ENCODE measurements at places on chromosomes 3 and 15. TPM values are rescaled to one million over a fixed set of nuclear protein-coding genes. Genes with fewer than 3 reads are reported as not detected.

GRCh38 chr15:49435174-49435573 is 12.1 kb downstream of the FGF7 start:
- H3K27me3 ChIP-seq, result peaks cover 7% of the 10 kb centered on the region
- DNase-seq, result no peak
- H3K4me1 ChIP-seq, result no peaks in the 10 kb centered on the region
- no peaks in the 10 kb centered on the region for H3K36me3 ChIP-seq
- no peak overlapping the region for H3K4me3 ChIP-seq
- no peak overlapping the region for H3K27ac ChIP-seq

Gene GALNT15
- not detected for total RNA-seq

DNA sequence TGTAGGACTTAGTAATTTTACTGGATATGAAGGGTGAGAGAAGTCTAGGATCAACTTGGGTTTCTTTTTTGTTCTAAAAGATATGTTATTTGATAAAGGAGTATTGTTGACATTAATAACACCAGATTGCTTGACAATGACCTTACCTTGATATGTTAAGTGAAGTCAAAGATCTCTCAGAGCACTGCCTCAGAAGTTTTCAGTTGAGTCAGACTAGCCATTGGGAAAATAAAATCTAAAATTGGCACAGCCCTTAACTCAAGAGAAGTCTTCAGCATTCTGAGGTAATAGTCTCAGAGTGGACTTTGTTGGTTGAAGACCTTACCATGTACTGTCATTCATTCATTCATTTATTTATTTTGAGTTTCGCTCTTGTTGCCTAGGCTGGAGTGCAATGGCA is 22.4 kb upstream of the ZNF609 start:
- H3K36me3 ChIP-seq, result peaks cover 33% of the 10 kb centered on the region
- peaks cover 33% of the 10 kb centered on the region for H3K4me1 ChIP-seq
- H3K27ac ChIP-seq, result peak overlapping the region; percentile 21
- no peak overlapping the region for H3K4me3 ChIP-seq
- H3K27me3 ChIP-seq, result no peaks in the 10 kb centered on the region

DNA sequence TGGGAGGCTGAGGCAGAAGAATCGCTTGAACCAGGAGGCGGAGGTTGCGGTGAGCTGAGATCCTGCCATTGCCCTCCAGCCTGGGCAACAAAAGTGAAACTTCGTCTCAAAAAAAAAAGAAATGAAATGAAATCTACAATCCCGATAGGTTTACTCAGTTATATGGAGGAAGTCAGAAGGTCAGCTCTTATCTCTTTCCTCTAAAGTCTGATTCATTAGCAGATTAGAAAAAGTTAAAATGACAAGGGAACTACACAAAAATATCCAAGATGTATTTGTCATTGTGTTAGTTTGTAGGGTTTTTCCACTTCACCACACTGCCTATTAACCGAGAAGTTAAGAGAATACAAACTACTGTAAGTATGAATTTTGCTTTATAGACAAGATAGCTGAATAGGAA is 420.6 kb downstream of the SHQ1 start:
- no peaks in the 10 kb centered on the region for H3K27me3 ChIP-seq
- no peak overlapping the region for H3K4me3 ChIP-seq
- H3K36me3 ChIP-seq, result peaks cover 25% of the 10 kb centered on the region
- no peak for DNase-seq

- no peak overlapping the region for H3K4me3 ChIP-seq
- no peak overlapping the region for H3K27ac ChIP-seq
- no peaks in the 10 kb centered on the region for H3K27me3 ChIP-seq
- DNase-seq, result no peak
These were observed 263.8 kb downstream of the TBC1D5 start for GRCh38 chr3:17478673-17479072.

DNA sequence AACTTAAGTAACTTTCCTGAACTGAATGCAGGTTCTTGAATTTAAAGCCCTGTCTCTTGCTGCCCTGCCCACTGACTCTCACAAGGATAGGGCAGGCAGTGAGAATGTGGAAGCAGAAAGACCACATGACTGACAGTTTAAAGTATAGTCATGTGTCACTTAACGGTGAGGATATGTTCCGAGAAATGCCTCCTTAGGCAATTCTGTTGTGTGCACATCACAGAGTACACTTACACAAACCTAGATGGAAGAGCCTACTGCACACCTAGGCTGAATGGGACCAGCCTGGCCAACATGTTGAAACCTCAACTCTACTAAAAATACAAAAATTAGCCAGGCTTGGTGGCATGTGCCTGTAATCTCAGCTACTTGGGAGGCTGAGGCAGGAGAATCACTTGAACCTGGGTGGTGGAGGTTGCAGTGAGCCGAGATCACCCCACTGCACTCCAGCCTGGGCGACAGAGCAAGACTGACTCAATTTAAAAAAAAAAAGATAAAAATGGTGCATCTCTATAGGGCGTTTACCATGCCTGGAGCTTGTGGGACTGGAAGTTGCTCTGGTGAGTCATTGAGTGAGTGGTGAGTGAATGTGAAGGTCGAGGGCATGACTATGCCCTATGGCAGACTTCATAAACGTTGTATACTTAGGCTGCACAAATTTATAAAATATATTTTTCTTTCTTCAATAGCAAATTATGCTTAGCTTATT is 18.9 kb upstream of the COPG1 start:
- H3K36me3 ChIP-seq, result peaks cover 8% of the 10 kb centered on the region
- H3K4me3 ChIP-seq, result peak overlapping the region; percentile 40
- peaks cover 82% of the 10 kb centered on the region for H3K4me1 ChIP-seq
- H3K27ac ChIP-seq, result peak overlapping the region; percentile 71
- DNase-seq, result peak; percentile 54
- H3K27me3 ChIP-seq, result no peaks in the 10 kb centered on the region

Gene ARL14
- not detected for total RNA-seq

Gene SNX22
- 0.47 TPM for total RNA-seq

GRCh38 chr3:23312866-23313265 is 109.7 kb downstream of the UBE2E2 start:
- H3K27ac ChIP-seq, result no peak overlapping the region
- no peaks in the 10 kb centered on the region for H3K4me1 ChIP-seq
- no peak overlapping the region for H3K4me3 ChIP-seq
- no peaks in the 10 kb centered on the region for H3K27me3 ChIP-seq

DNA sequence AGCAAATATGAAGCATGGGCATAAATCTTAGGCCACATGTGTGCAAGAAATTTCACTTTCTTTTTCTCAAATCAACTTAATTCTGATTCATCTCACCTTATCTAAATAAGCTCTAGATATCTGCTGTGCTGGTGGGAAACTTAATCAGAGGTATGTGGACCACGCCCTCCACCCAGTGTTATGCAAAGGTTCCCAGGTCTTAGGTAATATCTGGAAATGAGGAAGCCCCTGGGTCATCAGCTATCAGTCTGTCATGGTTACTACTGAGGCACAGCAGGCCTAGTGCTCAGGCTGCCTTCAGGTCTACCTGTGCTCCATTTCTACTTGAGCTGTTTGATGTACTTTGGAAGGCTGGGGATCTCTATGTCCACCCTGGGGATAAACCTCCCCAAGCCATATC is 134.4 kb upstream of the KCNH8 start:
- DNase-seq, result no peak
- H3K27ac ChIP-seq, result no peak overlapping the region
- peaks cover 2% of the 10 kb centered on the region for H3K27me3 ChIP-seq
- no peaks in the 10 kb centered on the region for H3K36me3 ChIP-seq
- H3K4me1 ChIP-seq, result no peaks in the 10 kb centered on the region
- no peak overlapping the region for H3K4me3 ChIP-seq

- H3K27ac ChIP-seq, result no peak overlapping the region
- H3K27me3 ChIP-seq, result peaks cover 36% of the 10 kb centered on the region
- H3K36me3 ChIP-seq, result no peaks in the 10 kb centered on the region
- H3K4me1 ChIP-seq, result peaks cover 17% of the 10 kb centered on the region
These were observed 3.2 kb downstream of the TYRO3 start for GRCh38 chr15:41562244-41562643.

Gene OR5K2
- not detected for total RNA-seq

DNA sequence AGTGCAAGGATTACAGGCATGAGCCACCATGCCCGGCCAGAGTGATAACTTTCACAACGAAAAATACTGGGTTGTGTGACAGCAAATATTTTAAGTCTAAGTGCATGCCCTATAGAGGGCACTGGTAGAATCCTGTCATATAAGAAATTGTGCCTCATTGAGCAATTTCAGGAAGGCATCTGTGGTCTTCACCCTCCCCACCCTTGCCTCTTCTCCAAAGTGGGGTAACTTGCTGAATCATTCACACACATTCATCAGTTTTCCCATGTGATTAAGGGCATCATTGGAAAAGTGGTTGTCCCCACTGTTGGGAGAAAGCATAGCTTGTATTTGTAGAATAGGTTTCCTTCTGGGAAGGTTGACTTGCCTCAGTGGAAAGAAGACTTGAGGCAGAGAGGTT is 9.2 kb downstream of the MITF start:
- H3K27ac ChIP-seq, result no peak overlapping the region
- H3K4me3 ChIP-seq, result no peak overlapping the region
- peaks cover 4% of the 10 kb centered on the region for H3K4me1 ChIP-seq
- no peaks in the 10 kb centered on the region for H3K36me3 ChIP-seq

Gene NPAP1
- total RNA-seq, result not detected

DNA sequence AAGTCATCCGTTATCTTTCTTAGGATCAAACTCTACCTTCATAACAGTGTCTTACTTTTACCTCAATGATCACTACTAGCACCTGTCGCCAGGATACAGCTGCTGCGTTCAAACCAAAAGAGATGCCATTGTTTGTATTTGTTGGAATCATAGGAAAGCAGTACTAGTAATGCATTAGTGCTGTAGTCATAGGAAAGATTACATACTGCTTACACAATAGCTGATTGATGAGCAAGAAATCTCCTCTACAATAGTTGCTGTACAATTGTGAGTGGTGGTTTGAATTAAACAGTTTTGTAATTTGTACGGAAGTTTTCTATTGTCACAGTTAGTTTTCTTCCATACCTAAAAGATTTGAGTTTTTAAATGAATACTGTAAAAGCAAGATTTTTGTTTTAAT is 21.4 kb downstream of the ACAP2 start:
- H3K36me3 ChIP-seq, result peaks cover 10% of the 10 kb centered on the region
- H3K27me3 ChIP-seq, result no peaks in the 10 kb centered on the region

GRCh38 chr3:127409421-127410136 is 121.7 kb upstream of the PRR20G start:
- no peaks in the 10 kb centered on the region for H3K36me3 ChIP-seq
- no peaks in the 10 kb centered on the region for H3K4me1 ChIP-seq
- DNase-seq, result no peak
- H3K27ac ChIP-seq, result no peak overlapping the region

Gene RMDN3
- 35.1 TPM for total RNA-seq

DNA sequence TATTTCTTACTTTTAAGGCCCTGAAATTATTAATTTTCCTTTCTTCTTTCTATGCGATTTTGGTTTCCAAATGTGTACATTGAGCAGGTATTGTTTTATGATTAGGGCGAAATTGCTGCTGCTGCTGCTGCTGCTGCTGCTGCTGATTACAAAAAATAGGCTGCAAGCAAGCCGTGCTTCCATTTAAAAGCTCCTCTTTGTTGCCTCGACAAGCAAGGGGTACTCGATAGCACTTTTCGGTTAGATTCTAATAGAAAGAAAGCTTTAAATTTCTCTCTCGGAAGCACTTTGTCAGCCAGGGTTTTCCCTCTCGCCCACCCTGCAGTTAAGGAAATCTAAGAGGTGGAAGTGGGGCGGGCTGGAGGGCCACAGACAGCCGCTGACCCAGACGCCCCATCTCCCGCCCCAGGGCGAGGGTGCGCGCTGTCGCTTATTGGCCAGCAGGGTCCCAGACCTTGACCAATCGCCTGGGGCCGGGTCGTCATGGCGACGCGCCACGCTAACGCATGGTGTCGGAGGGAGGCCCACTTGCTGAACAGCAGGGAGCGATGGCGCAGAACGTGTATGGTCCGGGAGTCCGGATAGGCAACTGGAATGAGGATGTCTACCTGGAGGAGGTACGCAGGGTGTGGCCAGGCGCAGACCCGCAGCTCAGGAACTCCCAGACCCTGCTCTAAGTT is at the start of gene CFAP161:
Gene CFAP161 (plus strand): TSS at position 489 of the 680 bp plus-strand sequence. CDS start 60 bp downstream, at position 549.
- H3K4me3 ChIP-seq, result peak within 1 kb of the TSS; percentile 18
- H3K36me3 ChIP-seq, result no peaks in the 10 kb centered on the region
- H3K4me1 ChIP-seq, result peaks cover 8% of the 10 kb centered on the region

DNA sequence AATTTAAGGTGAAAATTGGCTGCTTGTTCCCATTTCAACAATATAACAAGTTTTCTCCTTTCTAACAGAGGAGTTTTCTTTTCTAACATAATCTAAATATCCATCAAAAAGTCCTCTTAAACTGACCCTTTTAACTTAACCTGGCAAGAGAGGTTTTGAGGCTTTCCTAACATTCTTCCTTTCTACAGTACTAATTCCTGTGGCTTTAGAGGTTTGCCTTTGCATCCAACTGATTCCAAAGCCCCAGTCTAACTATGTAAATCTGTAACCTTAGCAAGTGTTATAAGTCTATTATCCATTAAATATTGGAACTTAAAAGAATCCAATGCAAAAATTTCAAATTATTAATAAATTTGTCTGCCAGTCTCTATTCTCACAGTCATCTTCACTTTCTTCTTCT is 134.1 kb downstream of the ISL2 start:
- no peak overlapping the region for H3K27ac ChIP-seq
- DNase-seq, result no peak
- peaks cover 13% of the 10 kb centered on the region for H3K4me1 ChIP-seq
- H3K36me3 ChIP-seq, result peaks cover 16% of the 10 kb centered on the region
- H3K4me3 ChIP-seq, result no peak overlapping the region
- no peaks in the 10 kb centered on the region for H3K27me3 ChIP-seq

DNA sequence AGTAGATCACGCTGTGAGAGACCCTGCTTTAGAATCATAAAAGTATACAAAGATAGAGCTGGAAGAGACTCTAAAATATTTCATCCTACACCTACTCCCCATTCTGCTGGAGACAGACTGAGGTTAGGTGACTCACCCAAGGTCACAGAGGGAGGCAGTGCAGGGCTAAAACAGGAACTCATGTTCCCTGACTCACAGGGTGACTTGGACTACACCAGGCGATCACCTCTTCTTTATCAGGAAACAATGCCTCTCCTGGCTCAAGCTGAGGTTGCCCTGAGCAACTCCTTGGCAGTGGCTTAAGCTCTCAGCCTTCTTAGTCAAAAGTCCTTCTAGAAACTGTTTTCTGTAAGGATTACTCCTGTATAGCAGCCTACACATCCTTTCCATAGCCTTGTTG is 26.4 kb upstream of the TNFAIP8L3 start:
- peaks cover 22% of the 10 kb centered on the region for H3K27me3 ChIP-seq
- H3K36me3 ChIP-seq, result no peaks in the 10 kb centered on the region
- H3K4me3 ChIP-seq, result no peak overlapping the region
- no peak for DNase-seq
- H3K4me1 ChIP-seq, result no peaks in the 10 kb centered on the region

GRCh38 chr3:76554707-76555106 is 485.2 kb upstream of the ROBO2 start:
- H3K36me3 ChIP-seq, result no peaks in the 10 kb centered on the region
- DNase-seq, result no peak
- H3K4me1 ChIP-seq, result no peaks in the 10 kb centered on the region
- no peaks in the 10 kb centered on the region for H3K27me3 ChIP-seq

Gene BFSP2
- 0.42 TPM for total RNA-seq

Data from activated CD8-positive, alpha-beta T cell treated with anti-CD3 and anti-CD28 coated beads, Interleukin-2, amount 10 ng/mL, durations not matched to agents 7 days and 5 days (primary cell).